Spinal cord (tissue), 10 donors: ENCODE measurements at places on chromosomes 3 and 15.

- peaks cover 4% of the 10 kb centered on the region for H3K36me3 ChIP-seq
- no peak overlapping the region for H3K4me3 ChIP-seq
- no peaks in the 10 kb centered on the region for H3K27me3 ChIP-seq
- H3K27ac ChIP-seq: no peak overlapping the region
Measured at GRCh38 chr15:44482090-44482489, 54.7 kb downstream of the CTDSPL2 start.

DNA sequence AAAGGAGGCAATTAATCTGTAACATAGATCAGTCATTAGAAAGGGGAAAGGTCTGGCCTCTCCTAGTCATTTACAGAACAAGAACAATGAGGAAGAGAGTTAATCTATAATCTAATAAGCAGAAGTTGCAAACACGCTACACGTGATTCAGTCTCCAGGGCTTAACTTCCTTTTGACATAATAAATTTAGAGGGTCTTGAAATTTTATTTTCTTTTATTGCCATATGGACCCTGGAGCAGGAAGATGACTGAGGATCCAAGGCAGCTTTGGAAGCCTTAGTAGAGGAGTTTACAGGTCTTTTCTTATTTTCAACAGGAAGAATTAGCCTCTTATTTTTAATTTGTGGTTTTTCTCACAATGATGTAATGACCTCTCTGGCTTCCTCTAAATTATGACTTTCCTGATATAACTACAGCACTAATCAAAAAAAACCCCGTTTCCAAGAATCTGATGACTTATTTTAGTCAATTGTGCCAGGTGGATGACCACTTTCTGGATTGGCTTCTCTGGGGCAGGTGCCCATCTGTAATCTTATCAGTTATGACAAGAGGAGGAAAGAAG is 32.2 kb downstream of the ADGRG7 start:
- H3K4me3 ChIP-seq: no peak overlapping the region
- no peaks in the 10 kb centered on the region for H3K4me1 ChIP-seq
- H3K36me3 ChIP-seq: no peaks in the 10 kb centered on the region
- H3K27ac ChIP-seq: no peak overlapping the region
- H3K27me3 ChIP-seq: no peaks in the 10 kb centered on the region

DNA sequence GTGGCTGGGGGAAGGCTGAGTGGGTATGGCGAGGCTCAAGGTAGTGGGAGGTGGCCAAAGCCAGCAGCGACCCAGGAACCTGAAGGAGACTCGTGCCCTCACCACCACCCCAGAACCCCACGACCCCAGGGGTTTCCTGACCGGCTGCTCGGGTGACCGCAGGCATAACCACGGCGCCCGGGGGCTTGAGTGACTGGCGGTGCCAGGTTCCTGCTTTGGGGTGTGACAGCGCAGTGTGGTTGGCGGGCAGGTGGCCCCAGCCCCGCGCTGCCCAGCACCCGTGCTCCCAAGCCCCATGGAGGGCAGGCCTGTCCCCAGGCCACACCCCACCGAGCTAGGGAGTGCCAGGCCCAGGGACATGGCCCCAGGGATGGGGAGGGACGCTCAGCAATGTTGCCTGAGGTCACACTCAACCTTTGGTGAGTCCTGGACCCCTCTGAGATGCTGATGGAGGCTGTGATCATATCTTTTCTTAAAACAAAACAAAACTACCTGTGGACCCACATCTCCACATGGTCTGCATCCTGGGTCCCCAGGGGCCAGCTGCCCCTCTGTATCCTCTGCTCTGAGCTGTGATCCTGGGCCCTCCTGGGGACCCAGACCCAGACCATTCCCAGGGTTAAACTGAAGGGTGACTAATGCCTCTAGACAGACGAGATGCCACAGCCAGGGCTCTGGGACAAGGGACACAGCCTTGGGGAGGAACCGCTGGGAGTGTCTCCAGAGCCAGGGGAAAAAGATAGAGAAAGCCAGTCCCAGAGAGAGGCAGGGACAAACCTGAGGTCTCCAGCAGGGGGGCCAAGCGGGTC is 13.0 kb downstream of the DNAJB8 start:
- no peak overlapping the region for H3K4me3 ChIP-seq
- no peak for DNase-seq
- no peaks in the 10 kb centered on the region for H3K36me3 ChIP-seq
- peaks cover 14% of the 10 kb centered on the region for H3K4me1 ChIP-seq
- peaks cover 2% of the 10 kb centered on the region for H3K27me3 ChIP-seq

- H3K27ac ChIP-seq: no peak overlapping the region
- no peak overlapping the region for H3K4me3 ChIP-seq
- DNase-seq: no peak
- peaks cover 13% of the 10 kb centered on the region for H3K4me1 ChIP-seq
- no peaks in the 10 kb centered on the region for H3K36me3 ChIP-seq
Measured at GRCh38 chr3:197963019-197963637, 3.1 kb downstream of the LMLN start.

GRCh38 chr3:112561484-112561733 is 353 bp downstream of the ATG3 start:
- H3K27ac ChIP-seq: peak overlapping the region; percentile 100
- peak overlapping the region; percentile 100 for H3K4me3 ChIP-seq
- H3K4me1 ChIP-seq: peaks cover 7% of the 10 kb centered on the region
- H3K36me3 ChIP-seq: peaks cover 5% of the 10 kb centered on the region

DNA sequence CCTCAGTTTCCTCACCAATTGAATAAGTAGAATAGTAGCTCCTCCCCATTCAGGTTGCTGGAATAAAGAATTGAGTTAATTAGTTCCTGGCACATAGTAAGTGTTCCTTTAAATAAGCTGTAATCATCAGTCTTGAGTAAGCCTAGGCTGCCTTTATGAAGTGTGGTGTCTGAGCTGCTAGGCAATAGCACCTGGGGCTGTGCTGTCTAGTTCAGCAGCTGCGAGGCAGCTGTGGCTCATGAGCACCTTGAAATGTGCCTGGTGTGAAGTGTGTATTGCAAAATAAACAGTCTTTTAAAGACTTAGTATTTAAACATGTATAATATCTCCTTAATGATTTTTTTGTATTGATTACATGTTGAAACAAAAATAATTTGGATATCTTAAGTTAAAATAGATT is 77.6 kb downstream of the TOP2B start:
- H3K36me3 ChIP-seq: no peaks in the 10 kb centered on the region
- H3K27me3 ChIP-seq: no peaks in the 10 kb centered on the region
- H3K27ac ChIP-seq: no peak overlapping the region
- no peak for DNase-seq

- DNase-seq: no peak
- no peaks in the 10 kb centered on the region for H3K4me1 ChIP-seq
- H3K36me3 ChIP-seq: no peaks in the 10 kb centered on the region
Measured at GRCh38 chr3:193145248-193145647, 95.8 kb upstream of the PLAAT1 start.

DNA sequence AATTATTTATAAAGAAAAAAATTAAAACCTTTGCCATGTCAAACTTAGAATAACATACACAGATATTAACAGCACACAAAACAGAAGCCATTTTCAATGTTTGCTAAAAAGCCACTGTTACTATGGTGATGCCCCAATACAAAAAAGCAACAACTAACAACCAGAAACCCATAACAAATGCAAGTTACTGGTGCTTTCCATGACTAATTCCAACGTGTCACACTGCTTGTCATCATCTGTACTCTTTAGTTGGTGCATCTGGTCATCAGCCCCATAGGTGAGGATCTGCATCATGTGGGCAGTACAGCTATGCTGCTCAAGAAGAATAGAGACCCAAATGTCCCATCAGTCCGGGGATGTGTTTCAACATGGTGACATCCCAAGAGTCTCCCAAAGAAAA is 52.8 kb downstream of the ATP8B4 start:
- H3K4me1 ChIP-seq: no peaks in the 10 kb centered on the region
- no peaks in the 10 kb centered on the region for H3K27me3 ChIP-seq
- H3K4me3 ChIP-seq: no peak overlapping the region
- no peak for DNase-seq
- no peaks in the 10 kb centered on the region for H3K36me3 ChIP-seq
- H3K27ac ChIP-seq: no peak overlapping the region

DNA sequence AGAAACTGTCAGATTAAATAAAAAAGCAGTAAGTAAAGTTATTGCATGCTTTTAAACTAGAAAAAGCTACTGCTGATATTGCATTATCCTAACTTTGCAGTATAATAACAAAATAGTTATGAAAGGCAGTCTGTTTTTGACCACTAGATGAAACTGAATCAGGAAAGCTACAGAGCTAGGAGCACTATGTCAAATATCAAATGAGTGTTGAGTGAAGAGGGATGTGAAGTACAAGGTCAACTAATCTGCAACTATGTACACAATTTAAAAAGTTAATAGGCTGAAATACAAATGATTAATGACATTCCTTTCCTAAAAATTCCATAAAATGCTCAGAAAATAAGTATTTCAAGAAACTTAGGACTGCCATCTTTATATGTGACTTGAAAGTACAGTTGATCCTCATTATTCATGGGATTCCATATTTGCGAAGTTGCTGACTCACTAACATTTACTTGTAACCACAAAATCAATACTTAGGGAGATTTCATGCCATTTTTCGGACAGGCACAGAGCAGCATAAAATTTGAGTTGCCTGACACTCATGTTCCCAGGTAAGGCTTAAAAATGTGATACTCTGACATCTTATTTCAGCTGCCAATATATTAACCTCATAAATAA is 34.5 kb downstream of the SLC4A7 start:
- no peaks in the 10 kb centered on the region for H3K4me1 ChIP-seq
- H3K27me3 ChIP-seq: no peaks in the 10 kb centered on the region
- no peak overlapping the region for H3K27ac ChIP-seq
- no peaks in the 10 kb centered on the region for H3K36me3 ChIP-seq
- no peak for DNase-seq
- H3K4me3 ChIP-seq: no peak overlapping the region

- peaks cover 33% of the 10 kb centered on the region for H3K36me3 ChIP-seq
- no peak for DNase-seq
- no peak overlapping the region for H3K27ac ChIP-seq
- H3K4me1 ChIP-seq: peaks cover 17% of the 10 kb centered on the region
- no peaks in the 10 kb centered on the region for H3K27me3 ChIP-seq
Measured at GRCh38 chr3:197600796-197601565, 45.2 kb upstream of the BDH1 start.

DNA sequence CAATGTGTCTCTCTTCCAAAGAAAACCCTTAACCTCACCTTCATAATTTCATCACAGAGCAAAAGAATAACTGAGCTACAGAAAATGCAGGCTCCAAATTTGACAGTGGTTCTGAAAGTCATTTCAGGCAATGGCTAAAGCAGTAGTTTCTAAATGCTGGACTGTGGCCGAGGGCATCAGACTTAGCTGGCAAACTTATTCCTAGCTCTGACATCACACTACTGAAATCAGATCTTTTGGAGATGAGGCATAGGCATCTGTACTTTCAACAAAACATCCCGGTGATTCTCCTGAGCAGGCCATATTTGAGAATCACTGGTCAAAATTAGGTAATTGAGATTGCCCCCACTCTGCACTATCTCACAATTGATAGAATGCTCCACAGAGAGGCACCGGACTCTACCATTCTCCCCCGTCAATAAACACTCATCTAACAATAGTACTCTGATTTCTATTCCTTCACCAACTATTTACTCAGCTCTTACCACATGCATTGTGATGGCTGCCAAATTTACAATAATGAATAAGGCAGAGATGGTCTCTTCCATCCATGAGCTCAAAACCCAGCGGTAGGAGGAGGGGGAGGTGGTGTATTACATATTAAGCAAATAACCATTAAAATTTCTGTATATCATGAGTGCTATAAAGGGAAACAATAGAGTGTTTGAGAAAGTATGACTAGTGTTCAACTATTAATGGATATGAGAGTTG is 57.3 kb upstream of the SPRED1 start:
- no peaks in the 10 kb centered on the region for H3K27me3 ChIP-seq
- no peak for DNase-seq
- H3K27ac ChIP-seq: no peak overlapping the region

DNA sequence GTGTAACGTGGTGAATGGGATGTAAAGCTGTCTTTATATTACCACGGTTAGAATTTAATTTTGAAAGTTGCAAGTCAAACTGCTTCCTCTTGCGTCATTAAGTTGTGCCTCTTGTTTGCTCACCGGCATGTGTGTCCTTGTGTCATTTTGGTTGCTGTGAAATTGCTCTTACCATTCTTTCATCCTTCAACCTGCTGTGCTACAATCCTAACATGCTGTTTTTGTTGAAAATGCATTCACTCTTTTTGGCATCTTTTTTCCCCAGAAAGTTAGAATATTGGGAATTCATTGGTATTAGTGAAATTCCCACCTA is 164.7 kb downstream of the PGPEP1L start:
- H3K36me3 ChIP-seq: no peaks in the 10 kb centered on the region
- no peak for DNase-seq
- H3K4me3 ChIP-seq: no peak overlapping the region

DNA sequence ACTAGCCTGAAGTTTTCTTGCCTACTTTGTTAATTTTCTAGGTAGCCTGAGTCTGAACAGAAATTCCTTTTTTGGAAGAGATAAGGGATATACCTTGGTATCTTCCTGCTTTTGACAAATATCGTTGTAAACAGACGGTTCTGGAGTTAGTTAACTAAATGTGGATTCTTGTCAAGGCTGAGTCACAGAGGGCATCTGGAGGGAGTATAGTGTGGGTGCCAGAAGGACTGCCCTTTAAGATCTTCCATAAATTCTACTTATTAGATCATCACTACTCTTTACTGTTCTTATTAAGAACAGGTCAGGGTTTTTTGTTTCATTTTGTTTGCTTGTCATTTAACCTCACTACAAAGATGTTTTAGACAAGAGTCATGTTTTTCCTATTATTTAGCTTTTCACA is 125.3 kb upstream of the SKOR1 start:
- H3K27ac ChIP-seq: no peak overlapping the region
- H3K27me3 ChIP-seq: no peaks in the 10 kb centered on the region
- no peak overlapping the region for H3K4me3 ChIP-seq

- no peak for DNase-seq
- H3K4me1 ChIP-seq: no peaks in the 10 kb centered on the region
- H3K36me3 ChIP-seq: no peaks in the 10 kb centered on the region
- no peak overlapping the region for H3K27ac ChIP-seq
- no peak overlapping the region for H3K4me3 ChIP-seq
Measured at GRCh38 chr3:140225996-140226395, 291.0 kb downstream of the CLSTN2 start.

DNA sequence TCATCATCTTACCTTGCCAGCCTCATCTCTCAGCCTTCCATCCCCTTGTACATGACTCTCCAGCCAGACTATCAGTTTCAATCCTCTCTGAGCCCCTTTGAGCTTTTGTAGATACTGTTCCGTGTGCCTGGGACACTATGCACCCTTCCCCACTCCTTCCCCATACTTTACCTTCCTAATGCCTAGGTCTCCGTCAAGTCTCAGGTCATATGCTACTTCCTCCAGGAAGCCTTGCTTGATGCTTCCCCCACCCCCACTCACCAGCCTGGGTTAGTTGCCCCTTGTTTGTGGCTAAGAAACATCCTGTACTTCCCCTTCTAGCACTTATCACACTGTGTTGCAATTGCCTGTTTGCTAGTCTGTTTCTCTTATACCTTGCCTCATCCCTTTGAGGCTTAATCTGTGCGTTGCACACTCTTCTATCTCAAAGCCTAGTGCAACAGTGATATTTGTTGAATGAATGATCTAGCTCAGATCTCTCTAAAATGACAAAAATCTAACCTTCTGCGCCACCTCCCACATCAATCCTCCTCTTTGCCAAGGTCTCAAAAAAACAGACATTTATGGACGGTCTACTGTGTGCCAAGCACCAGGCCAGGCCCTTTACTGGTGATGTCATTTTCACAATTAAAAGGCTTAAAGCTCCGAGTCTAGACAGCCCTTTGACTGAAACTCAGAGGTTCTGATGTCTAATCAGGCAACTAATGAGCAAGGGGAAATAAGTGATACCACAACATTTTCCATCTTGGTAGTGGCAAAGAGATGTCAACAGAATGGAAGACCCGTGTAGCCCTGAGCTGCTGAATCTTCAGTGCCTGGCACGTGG is 6.5 kb upstream of the USP3 start:
- no peak overlapping the region for H3K27ac ChIP-seq
- DNase-seq: no peak
- H3K4me1 ChIP-seq: peaks cover 20% of the 10 kb centered on the region
- no peaks in the 10 kb centered on the region for H3K27me3 ChIP-seq
- no peak overlapping the region for H3K4me3 ChIP-seq
